Activated CD8-positive, alpha-beta memory T cell treated with anti-CD3 and anti-CD28 coated beads, Interleukin-2, amount 10 ng/mL, durations not matched to agents 7 days and 5 days (primary cell): ENCODE measurements at places on chromosomes 11 and 22. TPM values are rescaled to one million over a fixed set of nuclear protein-coding genes. Genes with fewer than 3 reads are reported as not detected.

CDC42EP2 gene
- 1.4 TPM for total RNA-seq

GRCh38 chr11:61785837-61786402, 6.5 kb downstream of the TMEM258 start:
- peaks cover 5% of the 10 kb centered on the region for H3K4me1 ChIP-seq
- no peaks in the 10 kb centered on the region for H3K27me3 ChIP-seq
- H3K4me3 ChIP-seq = no peak overlapping the region
- H3K36me3 ChIP-seq = peaks cover 7% of the 10 kb centered on the region

HEPN1 gene
- total RNA-seq = not detected

TSG101 gene
- total RNA-seq = 42.2 TPM

SLC43A3 gene
- total RNA-seq = 117 TPM

OR8A1 gene
- not detected for total RNA-seq

GRCh38 chr11:10272132-10272531, 21.9 kb downstream of the SBF2 start:
- H3K27ac ChIP-seq = no peak overlapping the region
- no peaks in the 10 kb centered on the region for H3K36me3 ChIP-seq
- H3K4me1 ChIP-seq = peaks cover 2% of the 10 kb centered on the region
- peaks cover 11% of the 10 kb centered on the region for H3K27me3 ChIP-seq
- no peak for DNase-seq

DNA sequence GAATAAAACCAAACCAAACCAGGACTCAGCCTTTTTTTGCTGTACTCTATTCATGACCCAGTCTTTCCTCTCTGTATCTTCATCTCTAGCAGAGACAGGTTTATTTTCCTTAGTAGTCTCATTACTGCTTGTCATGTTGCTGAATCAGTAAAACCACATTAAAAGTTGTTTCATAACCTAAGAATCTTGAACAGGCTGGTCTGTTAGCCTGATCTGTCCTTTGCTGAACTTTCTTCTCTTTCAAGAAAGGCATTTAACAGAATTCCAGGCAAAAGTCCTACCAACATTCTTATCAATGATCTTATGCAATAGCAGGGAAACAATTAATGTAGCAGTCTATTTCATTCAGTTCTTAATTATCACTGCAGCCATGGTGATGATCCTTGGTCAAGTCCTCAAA, 197.7 kb downstream of the CASP12 start:
- H3K4me3 ChIP-seq = no peak overlapping the region
- peaks cover 25% of the 10 kb centered on the region for H3K4me1 ChIP-seq
- no peak overlapping the region for H3K27ac ChIP-seq
- peaks cover 23% of the 10 kb centered on the region for H3K36me3 ChIP-seq
